NCI-H446 (cell line): ENCODE measurements at places on chromosomes 2 and 18.

GRCh38 chr18:36490897-36491296, 193.4 kb downstream of the FHOD3 start:
- no peak for DNase-seq

DNA sequence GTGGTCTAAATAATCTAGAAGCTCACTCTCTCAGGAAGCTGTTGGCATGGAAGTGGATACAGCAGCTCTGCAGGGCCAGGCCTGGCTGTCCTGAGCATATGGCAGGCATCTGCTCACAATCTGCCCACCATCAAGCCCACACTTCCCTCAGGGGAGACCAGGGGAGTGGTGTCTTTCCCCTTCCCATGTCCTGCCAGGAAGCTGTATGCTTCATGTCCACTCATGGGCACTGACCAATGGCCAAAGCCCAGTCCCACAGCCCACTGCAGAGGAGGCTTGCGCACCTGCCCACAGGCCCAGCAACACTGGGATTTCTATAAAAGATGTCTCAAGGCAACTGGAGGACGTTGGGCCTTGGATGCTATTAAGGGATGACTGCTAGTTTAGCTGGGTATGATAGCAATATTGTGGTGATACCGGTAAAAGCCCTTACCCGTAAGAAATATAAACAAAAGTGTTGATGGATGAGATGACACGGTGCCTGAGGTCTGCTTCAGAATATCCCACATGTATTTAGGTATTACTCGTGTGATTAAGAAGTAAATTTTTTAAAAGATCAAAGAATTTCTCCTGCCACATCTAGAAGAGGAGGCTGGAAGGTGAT, 106.7 kb upstream of the CTDP1 start:
- DNase-seq = no peak

DNA sequence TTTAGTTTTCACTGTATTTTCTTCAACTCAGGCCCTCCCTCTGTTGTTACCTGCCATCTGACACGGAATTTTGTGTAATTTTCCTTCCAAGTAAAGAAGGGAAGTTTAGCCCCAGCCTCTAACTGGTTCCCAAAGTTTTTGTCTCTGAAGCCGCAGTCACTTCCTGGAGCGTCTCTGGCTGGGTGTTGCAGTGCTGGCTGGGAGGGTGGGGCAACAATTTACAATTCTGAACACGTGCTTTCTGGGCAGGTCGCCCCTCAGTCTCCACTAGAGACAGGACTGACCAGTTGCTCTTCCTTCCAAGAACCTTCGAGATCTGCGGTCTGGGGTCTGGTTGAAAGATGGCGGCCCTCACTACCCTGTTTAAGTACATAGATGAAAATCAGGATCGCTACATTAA, 3.5 kb downstream of the CNDP2 start:
- no peak for DNase-seq

DNA sequence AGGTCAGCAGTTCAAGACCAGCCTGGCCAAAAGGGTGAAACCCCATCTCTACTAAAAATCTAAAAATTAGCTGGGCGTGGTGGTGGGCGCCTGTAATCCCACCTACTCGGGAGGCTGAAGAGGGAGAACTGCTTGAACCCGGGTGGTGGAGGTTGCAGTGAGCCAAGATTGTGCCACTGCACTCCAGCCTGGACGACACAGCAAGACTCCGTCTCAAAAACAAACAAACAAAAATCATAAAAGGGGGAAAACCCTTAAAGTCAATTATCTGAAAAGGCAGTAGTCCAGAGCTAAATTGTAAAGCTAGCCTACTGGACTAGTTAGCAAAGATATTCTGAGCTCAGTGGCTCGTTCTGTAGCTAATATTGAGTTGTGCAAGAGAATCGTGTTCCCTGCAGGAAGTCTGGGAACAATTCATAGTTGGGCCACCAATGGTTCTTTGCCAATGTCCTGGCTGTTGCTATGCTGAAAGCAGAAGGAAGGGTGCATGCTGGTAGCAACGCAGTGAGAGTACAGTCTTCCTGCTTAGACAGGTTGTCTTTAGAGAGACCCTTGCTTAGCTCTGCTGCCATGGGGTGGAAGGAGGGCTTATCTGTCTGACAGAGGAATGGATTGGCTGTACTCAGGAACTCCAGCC, 4.3 kb downstream of the TGOLN2 start:
- DNase-seq = no peak

GRCh38 chr2:228518-229278, 35.1 kb downstream of the SH3YL1 start:
- no peak for DNase-seq

DNA sequence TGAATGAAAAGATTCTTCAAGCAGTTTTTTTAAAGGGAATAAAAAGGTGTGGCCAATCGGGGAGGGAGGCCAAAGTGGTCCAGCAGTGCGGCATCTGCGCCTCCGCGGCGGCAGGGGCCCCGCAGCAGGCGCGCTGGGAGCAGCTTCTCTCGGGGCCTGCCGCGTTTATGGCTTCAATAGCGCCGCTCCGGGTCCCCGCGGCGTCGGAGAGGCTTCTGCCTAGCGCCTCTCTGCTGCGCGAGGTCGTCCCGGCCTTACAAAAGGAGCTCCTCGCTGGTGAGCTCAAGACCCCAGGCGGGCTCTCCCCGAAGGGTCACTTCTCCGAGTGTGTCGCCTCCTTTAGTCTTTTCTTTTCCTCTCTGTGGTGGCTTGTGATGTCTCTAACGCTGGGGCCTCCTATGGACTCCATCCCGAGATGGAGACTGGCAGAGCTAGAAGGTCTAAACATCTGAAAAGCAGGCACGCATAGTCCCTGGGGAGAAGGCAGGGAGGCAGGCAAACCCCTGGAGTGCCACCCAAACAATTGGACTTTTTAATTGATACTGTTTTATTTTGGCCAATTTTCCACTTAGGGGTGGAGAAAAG, 67.1 kb downstream of the SUMO1 start:
- no peak for DNase-seq

- no peak for DNase-seq
These were observed 129.3 kb upstream of the EPAS1 start for GRCh38 chr2:46167924-46168323.

DNA sequence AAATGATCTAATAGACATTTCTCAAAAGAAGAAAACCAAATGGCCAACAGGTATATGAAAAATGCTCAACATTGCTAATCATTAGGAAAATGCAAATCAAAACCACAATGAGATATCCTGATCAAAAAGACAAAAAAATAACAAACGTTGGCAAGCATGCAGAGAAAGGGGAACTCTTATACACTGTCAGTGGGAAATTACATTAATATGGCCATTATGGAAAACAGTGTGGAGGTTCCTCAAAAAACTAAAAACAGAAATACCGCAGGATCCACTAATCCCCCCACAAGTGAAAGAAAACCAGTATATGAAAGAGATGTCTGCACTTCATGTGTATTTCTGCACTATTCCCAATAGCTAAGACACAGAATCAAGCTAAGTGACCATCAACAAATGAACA, 57.7 kb upstream of the CTIF start:
- DNase-seq = no peak

- DNase-seq = peak; percentile 1
These were observed 76.6 kb upstream of the ITGA4 start for GRCh38 chr2:181380581-181380980.

DNA sequence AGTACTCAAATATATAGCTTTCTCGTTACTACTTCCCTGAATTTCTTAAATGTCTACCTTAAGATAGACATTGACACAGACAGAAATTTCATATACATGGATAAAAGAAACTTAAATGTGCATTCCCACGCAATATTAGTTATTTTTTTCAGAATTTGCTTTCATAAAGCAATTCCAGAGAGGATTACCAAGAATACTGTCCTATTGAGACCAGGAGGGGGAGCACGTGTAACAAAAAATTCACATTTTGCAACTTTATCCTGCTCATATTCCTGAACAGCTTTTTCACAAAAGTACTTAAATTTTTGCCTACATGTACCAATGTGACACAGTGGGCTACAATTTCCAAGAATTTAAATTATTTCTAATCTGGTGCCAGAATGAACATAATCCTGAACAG, 30.7 kb upstream of the ERCC3 start:
- DNase-seq = peak; percentile 37

- peak; percentile 27 for DNase-seq
These were observed 121.1 kb downstream of the SETBP1 start for GRCh38 chr18:44801781-44802180.

DNA sequence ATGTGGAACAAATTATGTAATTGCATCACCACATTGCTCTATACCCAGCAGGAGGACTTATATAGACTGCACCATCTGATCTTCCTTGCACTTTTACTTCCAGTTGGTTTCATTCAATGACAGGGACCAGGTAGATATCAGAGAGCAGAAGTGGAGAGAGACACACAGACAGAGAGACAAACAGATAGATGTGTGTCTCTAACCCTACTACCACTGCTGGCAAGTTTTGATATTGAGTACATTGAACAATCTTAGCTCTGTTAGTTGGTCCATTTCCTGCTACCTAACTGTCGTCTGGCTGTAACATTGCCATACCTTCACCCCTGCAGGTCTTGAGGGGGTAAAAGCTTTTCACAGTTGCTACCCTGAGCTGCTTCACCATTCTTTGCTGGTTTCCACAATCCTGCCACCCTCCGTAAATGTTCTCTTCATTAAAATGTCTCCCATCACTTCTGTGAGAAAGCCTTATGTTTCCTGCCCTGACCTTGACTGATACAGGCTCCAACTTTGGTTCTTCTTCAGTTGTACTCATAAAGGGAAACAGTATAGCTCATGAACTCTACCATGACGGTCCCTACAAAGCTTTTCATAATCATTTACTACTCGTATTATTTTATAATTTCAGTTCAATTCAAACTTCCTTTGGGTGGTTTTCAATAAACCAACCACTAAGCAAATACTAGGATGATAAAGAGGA, 62.3 kb upstream of the ITGA4 start:
- no peak for DNase-seq

GRCh38 chr2:101704046-101704466, 6.5 kb downstream of the MAP4K4 start:
- peak; percentile 29 for DNase-seq

- DNase-seq = no peak
These were observed 374.1 kb downstream of the LPIN1 start for GRCh38 chr2:12120281-12121150.

DNA sequence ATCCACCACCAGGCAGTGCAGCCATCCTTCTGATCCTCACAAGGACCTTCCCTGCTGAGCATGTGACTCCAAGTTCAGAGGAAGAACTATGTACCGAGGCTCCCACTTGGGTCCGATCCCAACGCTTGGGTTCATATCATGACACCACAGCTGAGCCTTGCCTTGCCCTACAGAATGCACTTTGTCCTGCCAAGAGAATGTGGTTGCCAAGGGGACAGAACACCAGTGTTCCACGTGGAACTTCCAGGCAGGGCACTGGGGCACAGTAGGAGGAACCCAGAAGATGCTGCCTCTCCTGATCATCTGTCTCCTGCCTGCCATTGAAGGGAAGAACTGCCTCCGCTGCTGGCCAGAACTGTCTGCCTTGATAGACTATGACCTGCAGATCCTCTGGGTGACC, at the start of gene TEX51:
TSS of gene TEX51 (plus strand) at position 255 of the 400 bp plus-strand sequence. CDS start at position 284, 29 bp downstream.
- no peak for DNase-seq

DNA sequence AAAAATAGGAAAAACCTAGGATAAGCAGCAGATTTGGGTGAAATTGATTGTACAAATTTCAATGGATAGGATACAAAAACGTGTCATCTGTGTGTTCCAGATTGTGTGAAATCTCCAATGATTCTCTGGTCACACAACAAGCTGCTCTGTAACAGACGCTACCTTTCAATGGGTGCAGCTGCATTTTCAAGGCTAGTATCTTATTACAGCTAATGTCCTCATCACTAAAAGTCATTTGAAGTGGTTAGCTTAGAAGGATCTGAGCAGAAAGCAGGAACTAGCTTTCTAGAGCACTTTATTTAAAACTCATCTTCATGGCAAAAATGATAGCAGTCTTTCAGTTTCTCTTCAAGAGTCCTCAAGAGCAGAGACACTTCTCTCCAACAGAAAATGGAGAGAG, 364.6 kb downstream of the LRP1B start:
- no peak for DNase-seq

DNA sequence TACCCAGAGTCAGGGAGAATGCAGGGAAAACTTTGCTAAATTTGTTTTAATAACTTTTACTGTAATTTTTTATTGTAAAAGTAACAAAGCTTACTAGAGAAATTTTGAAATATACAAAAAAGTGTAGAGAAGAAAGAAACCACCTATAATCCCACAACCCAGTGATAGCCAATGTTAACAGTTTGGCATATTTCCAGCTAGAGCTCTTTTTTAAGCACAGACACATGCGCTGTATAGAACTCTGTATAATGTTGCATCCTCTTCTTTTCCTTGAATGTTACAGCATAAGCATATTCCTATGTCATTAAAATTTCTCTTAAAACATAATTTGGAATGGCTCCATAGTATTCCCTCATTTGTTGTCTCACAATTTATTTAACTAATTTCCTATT, 37.4 kb upstream of the EPAS1 start:
- no peak for DNase-seq

GRCh38 chr2:182241936-182242335, 184.9 kb downstream of the PDE1A start:
- DNase-seq = peak; percentile 13
